ENCODE measurements at places on chromosomes 2 and 18.

DNA sequence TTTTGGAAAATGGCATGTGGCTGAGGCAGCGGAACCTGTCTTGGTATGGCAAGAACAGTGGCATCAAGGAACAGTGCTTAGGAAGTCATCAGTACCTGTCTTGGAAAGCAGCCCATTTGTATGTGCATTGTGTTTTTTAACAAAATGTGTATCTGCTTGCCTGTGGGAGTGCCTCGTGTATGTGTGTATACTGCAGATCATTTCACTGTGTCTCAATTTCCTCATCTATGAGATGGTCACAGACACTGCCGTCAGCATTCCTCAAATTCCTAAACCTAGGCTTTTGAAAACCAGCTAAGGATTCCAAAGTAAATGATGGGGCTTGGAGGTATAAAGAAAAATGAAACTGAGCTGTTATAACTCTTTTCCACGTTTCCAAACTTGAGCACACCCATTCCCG is 441.3 kb downstream of the RND3 start:
- no peak for DNase-seq

DNA sequence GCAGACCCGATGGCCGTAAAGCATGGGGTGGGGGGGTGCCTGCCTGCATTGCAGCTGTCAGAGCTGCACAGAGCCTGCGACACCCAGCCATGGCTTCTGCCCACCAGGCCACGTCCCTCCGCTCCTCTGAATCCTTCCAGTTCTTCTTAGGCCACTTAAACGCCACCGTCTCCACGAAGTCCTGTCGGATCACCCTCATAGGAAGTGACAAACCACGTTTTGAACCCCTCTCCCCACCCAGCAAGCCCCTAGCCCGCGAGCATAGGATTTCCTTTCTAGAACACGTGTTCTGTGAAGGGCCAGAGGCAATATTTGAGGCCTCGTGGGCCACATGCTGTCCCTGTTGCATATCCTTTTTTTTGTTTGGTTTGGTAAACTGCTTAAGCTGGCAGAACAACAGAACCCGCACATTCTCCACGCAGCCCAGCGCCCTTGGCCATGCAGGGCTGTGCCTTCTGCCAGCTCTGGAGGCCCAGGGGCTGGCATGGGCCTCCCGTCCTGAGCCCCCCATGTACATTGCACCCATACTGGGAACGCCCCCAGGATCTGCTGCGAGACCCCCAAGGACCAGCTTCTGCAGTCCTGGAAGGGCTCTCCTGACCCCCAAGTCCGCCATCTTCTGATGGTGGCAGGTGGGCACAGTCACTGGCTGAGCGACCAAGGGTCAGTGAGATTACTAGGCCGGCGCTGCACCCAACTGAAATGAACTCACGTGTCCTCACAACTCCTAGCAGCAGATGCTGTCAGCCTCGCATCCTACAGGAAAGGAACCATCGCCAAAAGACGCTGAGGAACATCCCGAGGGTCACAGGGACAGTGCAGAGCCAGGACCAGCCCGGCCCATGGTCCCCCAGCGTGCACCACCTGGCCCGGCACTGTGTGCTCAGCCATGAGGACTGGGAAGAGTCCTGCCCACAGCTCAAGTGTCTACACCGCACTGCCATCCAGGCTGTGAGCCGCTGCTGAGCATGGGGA is 35.1 kb downstream of the ADI1 start:
- no peak for DNase-seq

DNA sequence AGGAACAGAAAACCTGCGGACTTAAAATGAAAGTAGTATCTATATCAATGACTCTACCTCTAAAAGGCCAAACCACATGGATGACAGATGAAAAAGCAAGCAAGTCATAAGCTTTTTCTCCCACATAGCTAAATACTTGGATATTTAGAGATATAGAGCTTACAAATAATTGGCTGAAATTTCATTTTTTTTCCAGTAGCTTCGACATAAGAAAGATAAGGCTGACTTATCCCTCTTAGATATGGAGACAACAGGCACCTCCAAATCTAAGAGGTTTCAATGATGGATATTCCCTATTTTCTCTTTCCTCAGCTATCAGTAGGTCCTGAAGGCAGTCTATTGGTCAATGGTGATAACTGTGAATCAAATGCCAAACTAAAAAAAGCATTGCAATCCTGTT is 460.3 kb downstream of the MEIS1 start:
- DNase-seq: no peak

DNA sequence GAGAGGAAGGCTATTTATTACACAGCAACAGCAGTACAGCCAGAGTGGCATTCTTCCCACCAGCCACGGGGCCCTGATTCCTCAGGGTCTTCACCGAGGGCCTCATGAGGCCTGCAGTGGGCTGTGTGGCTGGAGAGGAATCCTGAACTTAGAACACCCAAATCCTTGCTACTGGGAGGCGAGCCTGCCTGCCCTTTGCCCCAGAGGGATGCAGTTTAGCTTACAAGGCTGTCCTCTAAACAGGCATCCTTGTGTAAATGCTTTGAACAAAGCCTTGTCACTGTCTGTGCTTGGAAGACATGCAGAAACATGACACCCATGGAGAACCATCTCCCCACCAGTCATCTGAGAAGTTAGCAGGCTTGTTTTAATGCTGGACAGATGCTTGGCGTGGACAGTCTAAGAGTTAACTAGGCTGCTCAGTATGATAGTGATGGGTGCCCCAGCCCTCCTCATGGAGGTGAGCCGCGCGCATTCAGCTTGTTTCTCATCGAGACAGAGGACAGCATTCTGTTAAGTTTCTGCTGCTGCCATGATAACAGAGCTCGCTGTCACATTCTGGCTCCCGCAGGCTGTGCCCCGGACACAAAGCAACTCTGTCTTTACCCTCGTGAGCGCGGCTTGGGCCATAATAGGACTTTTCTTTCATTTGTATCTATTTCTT is 42.9 kb downstream of the ADI1 start:
- no peak for DNase-seq

- DNase-seq: no peak
Measured at GRCh38 chr18:66655407-66655806, 51.5 kb upstream of the CDH19 start.

DNA sequence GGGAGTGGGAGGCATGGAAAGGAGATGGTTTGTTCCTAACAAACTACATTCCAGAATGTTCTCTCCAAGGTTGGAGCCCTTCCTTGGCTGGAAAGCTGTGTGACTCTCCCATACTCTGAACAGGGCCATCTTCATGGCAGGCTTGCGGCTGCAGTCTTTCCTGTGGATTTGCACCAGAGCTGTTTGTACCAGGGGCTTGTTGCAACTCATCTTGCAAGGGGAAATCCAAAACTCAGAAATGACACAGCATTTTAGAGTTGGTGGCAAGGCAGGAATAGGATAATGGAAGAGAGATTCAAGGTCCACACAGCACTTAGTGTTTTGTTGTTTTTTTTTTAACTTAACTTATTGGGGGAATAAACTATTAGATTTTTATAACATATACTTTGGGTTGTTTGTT is 73.7 kb upstream of the ZNF516 start:
- DNase-seq: no peak

GRCh38 chr18:59372975-59373374 is 13.9 kb upstream of the LMAN1 start:
- no peak for DNase-seq

DNA sequence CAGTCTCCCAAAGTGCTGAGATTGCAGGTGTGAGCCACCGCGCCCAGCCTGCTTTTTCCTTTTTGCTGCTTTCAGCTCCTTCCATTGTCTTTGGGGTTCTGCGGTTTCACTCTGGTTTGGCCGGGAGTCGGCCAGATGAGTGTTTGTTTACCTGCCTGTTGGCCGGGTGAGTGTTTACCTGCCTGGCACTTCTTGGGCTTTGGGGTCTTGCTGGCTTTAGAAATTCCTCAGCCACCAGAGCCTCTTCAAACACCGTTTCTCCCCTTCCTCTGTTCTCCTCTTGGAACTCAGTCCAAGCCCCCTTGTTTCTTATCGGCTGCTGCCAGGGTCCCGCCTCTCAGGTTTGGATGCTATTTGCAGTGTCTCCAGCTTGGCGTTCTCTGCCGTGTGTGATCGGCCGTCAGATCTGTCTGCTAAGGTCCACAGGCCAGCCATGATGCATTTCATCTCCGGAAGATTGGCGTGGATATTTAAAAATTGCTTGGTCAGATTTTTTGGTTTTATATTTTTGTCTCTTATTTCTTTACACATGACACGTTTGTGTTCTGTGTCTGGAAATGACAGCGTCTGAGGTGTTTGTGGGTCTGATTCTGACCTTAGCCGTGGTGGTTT is 14.2 kb upstream of the GAL3ST2 start:
- DNase-seq: no peak

GRCh38 chr2:219916281-219916680 is 288.9 kb downstream of the SLC4A3 start:
- no peak for DNase-seq

DNA sequence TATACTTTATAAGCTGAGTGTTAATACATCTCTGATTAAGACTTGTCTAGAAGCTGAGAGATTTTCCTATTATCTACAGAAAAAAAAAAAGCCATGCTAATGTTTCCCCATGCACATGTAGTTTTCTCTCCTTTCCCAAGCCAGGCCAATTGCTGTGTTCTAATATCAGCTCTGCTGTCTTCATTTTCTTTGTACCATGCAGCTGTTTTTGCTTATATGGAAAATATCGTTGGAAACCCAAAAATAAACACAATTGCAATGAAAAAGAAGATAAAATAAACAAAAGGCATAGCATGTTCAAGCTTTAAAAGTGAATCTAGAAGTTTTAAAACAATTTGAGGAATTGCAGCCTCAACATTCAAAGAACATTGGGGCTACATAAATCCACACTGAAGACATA is 817.4 kb upstream of the ACVR2A start:
- DNase-seq: no peak

DNA sequence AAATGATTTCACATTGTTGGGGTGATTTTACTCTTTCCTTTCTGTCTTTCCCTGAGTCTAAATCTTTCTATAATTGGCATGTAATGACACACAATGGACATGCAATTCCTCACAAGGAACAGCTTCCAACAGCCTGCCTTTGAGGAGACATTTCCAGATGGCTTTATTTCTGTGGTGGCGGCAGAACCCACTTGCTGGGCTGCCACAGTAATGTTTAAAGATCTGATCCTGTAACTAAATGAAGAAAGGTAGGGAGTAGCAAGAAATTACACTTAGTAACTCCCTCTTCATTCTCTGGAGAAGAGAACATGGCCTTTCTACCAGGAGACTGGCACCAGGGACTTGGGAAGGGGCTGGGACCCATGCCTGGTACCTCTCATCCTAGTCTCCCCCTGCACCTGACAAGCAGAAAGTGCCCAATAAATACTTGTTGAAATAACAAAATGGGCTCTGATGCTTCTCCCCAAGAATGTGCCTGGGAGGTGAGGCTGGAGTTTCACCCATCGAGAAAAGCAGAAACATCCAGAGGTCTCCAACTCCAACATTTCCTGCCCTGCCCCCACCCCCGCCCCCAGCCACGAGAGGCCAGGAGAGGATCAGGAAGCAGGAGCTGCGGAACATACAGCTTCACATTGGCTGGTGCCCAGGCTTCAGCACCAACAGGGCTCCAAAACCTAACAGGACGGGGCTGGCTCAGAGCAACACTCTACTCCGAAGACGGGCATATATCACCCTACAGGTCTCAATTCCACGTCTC is 92.1 kb downstream of the PXDN start:
- DNase-seq: no peak

DNA sequence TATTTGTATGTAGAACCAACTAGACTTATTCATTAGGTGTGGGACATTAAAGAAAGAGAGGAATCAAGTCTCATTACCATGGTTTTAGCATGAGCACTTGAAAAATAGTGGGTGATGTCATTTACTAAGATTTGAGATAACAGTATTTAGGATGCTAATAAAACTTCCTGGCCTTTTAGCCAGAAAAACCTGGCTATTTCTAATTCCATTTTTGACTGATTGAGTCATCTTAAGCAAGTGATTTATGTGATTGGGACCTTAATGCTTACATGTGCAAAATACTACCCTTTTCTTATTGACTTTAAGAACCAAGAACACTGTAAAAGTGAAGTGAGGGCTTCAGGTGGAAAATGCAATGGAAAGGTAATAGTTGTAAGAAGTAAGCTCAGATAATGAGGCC is 196.8 kb upstream of the SESTD1 start:
- no peak for DNase-seq

DNA sequence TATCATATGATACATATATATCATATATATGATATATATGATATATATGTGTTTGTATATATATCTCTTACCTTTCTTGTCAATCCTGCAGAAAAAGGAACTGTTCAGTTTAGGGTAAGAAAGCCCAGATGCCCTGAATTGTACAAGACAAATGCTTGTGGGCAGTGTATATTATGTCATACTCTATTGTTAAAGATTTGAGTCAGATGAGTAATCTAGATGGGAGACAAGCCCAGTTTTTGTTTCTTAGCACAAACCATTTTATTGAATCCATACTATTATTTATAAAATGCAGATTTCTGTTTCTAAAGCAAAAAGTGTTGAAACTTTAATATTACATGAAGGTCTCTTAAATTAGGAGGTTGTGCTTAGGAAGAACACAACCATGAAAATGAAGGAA is 90.6 kb downstream of the VRK2 start:
- no peak for DNase-seq

- no peak for DNase-seq
Measured at GRCh38 chr2:9752441-9753275, 90.6 kb upstream of the TAF1B start.

GRCh38 chr2:181656450-181657291 is at the start of gene CERKL:
CERKL (minus strand) TSS chr2:181657105; CDS start chr2:181657006, 99 bp downstream.
- DNase-seq: peak; percentile 83

DNA sequence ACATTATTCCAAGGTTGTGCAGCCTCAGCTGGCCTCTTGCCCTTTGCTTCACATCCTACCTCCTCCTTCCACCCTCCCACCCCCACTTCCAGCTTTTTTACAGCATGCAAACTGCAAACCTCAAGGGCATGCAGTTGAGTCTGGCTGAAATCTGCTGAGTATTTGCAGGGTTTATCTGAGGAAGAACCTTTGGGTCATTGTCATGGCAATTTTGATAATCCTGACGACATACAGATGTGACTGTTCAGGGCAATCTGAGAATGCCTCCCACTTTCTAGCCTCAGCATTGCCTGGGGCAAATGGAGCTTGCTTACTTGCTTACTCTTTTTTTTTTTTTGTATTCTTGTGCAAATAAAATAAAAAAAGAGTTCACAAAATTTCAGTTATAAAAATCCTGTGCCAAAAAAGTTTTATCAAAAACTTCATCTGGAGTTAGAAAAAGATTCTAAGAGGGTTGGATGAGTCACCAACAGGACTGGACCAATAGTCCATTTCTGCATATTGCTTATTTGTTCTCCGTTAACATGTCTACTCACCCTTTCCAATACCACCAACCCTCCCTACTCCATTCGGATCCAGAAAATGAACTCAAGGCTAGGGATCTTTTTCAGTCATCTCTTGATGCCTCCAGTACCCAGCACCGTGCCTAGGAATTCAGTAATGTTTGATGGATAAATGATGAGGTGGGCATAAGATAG is 23.6 kb upstream of the LHCGR start:
- no peak for DNase-seq
